ENCODE measurements at places on chromosomes 12 and 14. TPM values are rescaled to one million over a fixed set of nuclear protein-coding genes. Genes with fewer than 3 reads are reported as not detected.

Gene NAV3
- total RNA-seq: 31.7 TPM

Gene TOMM20L
- not detected for total RNA-seq

DNA sequence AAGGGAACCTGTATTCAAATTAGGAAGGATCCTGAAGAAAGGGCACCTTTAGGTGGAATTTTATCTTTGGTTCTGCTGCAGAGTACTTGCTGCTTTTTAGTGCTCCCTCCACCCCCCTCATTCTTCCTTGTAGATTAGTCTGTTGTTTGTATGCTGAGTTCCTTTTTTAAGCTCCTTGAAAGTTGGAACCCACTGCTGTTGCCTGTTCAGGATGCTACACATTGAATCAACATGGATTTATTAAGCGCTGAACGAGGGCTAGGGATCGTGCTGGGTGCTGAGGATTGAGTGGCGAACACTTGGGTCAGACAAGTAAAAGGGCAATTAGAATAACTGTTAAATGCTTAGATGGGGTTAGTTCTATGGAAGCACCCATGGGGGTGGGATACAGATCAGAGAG is 884 bp upstream of the AMN1 start:
- no peak for DNase-seq

Gene IL31
- total RNA-seq: not detected

Gene TPPP2
- total RNA-seq: 0.81 TPM

- DNase-seq: no peak
Measured at GRCh38 chr12:46579474-46579873, 206.9 kb upstream of the SLC38A2 start.

Gene NGB
- not detected for total RNA-seq

GRCh38 chr12:12357719-12358461 is 1.0 kb downstream of the BORCS5 start:
- no peak for DNase-seq

Gene ADAM20
- total RNA-seq: 0.60 TPM

Gene CRACR2A
- total RNA-seq: 5.3 TPM

- no peak for DNase-seq
Measured at GRCh38 chr12:30110958-30111586, 327.3 kb upstream of the TMTC1 start.

- peak; percentile 16 for DNase-seq
Measured at GRCh38 chr12:25052196-25052913, 103.5 kb upstream of the BCAT1 start.

Gene TAS2R7
- total RNA-seq: not detected

GRCh38 chr12:20339060-20339459 is 29.3 kb upstream of the PDE3A start:
- no peak for DNase-seq

Gene RFLNA
- 0.49 TPM for total RNA-seq

GRCh38 chr14:33812601-33813000 is 138.3 kb downstream of the EGLN3 start:
- DNase-seq: no peak

DNA sequence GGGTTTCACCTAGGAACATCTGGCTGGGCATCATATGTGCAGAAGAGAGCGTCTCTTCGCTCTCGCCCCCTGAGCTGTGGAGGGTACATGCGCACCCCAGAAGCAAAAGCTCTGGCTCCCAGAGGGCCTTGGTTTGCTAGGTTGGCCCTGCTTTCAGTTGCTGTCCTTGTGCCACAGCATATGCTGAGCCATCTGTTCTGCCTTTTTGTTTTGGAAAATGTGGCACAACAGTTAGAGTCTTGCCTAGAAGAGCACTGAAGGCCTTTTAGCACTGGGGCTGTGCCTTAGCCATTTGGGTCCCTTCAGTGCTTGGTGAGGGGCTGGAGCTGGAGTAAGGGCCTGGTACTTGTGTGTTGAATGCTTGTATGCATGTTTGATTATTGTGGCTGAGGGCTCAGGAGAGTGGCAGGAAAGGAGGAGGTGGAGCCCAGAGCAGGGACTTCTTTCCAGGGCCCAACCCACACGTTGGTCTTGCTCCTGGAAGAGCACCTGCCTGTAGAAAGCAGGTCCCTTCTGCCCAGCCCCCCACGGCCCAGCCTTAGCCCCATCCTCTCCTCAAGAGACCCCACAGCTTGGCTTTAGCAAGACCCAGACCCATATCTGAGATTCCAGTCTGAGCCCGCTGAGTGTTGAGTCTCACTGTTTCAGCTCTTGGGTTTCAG is 113.7 kb downstream of the SLC25A47 start:
- DNase-seq: no peak

GRCh38 chr12:9796346-9796745 is 30.9 kb upstream of the KLRF1 start:
- no peak for DNase-seq

DNA sequence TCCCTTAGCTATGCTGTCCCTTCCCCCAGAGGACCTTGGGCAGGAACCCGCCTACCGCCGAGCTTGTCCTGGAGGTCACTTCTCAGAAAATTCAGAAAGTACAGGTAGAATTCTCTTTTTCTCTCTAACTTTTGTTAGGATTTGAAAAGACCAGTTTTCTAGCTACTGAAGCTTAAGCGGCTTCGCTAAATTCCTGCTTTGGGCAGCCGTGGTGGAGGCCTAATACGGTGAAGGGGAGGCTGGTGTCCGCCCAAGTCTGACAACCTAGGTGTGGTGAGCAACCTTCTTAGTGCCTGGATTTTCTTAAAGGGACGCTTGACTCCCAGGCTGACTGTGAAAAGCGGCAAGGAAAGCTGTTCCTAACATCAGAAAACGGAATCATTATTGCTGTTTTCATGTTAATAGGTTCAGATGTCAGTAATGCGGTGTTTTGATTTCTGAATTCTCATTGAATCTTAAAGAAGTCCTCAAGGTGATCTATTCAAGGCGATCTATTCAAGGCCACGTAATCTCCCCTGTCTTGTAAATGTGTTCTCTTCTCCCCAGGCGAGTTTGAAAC is 835 bp downstream of the FGD4 start:
- DNase-seq: no peak

DNA sequence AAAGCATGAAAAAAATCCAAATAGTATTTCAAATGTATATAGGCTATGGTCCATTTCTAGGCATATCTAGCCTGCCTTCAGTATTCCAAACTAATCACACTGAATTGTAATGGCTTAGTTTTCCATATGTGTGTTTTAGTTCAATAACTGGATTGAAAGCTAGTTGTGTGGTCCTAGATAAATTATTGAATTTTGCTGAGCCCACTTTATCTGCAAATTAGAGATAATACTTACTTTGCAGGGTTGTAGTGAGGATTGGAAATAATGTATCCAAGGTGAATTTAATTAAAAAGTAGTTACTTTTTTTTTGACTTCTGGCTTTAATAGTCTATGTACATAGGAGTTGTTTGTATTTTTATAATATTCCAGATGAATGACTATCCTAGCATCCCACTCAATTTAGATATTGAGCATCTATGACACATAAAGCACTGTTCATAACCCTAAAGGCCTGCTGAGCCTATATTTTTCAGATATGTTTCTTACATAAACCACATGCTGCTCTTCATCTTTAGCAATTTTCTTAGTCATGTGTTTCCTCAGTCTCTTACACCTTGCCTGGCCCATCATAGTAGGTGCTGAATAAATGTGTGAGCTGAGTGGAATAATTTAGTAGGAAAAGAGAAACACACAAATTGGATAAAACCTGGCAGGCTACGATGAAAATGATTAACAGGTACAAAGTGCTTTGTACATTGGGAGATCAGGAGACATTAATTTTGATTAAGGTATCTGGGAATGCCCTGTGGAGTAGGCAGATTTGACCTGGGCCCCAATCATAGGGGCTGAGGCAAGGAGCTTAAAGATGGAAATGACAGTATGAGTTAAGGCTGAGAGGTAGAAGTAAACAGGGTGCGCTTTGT is 1.1 kb upstream of the ATP23 start:
- no peak for DNase-seq

GRCh38 chr14:94424371-94424770 is 28.2 kb downstream of the SERPINA11 start:
- DNase-seq: no peak

DNA sequence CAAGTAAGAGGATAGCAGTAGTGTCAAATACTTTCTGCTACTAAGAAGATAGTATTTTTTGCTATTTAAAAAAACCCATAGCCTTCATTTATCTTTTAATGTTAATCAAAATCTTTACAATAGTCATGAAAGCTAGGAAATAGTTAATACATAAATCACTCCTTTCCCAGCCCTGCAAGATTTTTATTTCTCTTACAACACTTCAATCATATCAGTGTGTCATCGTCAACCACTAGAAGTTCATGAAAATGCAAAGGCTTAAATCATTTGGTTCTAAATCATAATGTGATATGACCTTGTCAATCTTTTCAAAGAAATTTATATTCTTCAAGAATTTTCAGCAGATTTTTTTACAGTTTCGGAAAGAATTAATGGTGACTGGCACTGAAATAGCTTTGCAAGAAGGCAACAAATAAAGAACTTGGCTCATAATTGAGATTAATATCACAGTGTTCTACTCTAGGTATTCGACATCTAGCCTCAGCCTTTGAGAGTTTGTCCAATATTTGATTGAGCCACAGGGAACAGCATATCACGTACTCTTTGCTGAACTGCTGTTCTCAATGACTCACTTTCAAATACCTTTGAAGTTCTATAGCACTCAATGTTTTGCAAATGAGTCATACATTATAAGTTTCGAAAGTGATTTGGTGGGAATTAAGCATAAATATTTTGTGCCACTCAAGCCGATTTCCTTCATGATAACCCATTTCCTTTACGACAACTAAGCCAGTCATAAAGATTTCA is 384.0 kb upstream of the FOXG1 start:
- DNase-seq: no peak
